ENCODE measurements at places on chromosomes 3 and 15. TPM values are rescaled to one million over a fixed set of nuclear protein-coding genes. Genes with fewer than 3 reads are reported as not detected.

DNA sequence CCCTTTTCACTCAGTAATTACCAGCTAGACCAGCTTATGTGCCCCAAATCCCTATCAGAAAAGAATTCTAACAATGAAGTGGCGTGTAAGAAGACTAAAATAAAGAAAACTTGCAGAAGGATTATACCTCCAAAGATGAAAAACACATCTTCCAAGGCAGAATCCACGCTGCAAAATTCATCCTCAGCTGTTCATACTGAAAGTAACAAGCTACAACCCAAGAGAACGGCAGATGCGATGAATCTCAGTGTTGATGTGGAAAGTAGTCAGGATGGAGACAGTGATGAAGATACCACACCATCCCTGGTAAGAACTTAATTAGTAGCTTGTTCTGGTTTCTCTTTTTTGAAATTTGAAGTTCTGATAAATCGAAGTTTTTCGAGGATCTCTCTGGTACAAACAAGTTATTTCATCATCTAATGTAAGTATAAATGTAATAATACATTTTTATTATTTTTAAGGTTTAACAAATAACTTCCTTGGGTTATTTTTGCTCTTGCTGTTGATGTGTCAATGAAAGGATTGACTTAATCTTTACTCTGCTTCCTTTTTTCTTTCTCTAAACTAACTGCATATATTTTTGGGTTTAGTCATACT lies 1.4 kb downstream of the WDR76 start:
- H3K4me1 ChIP-seq = peaks cover 20% of the 10 kb centered on the region
- no peaks in the 10 kb centered on the region for H3K36me3 ChIP-seq
- DNase-seq = no peak
- no peak overlapping the region for H3K4me3 ChIP-seq

GRCh38 chr15:40706121-40706520 lies 11.1 kb downstream of the RAD51 start:
- no peak overlapping the region for H3K4me3 ChIP-seq
- no peaks in the 10 kb centered on the region for H3K27me3 ChIP-seq
- H3K27ac ChIP-seq = no peak overlapping the region

DNA sequence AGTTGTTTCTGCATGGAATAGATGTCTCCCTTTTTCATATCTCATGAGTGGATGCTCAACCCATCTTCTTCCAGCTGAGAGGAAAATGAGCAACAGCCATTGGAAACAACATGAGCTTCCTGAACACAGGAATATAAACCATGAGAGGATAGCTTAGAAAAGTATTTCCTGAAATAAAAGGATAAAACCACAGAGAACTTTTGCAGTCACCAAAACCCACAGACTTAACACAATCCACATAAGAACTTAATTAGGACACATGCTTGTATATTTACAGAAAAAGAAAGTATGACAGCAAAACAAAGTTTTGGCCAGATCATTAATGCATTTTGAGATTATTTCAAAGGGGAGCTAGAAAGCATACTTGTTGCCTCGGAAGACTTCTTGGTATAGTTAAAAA lies 180.5 kb upstream of the RASGRP1 start:
- DNase-seq = no peak
- no peaks in the 10 kb centered on the region for H3K4me1 ChIP-seq
- no peak overlapping the region for H3K4me3 ChIP-seq
- no peaks in the 10 kb centered on the region for H3K36me3 ChIP-seq

DNA sequence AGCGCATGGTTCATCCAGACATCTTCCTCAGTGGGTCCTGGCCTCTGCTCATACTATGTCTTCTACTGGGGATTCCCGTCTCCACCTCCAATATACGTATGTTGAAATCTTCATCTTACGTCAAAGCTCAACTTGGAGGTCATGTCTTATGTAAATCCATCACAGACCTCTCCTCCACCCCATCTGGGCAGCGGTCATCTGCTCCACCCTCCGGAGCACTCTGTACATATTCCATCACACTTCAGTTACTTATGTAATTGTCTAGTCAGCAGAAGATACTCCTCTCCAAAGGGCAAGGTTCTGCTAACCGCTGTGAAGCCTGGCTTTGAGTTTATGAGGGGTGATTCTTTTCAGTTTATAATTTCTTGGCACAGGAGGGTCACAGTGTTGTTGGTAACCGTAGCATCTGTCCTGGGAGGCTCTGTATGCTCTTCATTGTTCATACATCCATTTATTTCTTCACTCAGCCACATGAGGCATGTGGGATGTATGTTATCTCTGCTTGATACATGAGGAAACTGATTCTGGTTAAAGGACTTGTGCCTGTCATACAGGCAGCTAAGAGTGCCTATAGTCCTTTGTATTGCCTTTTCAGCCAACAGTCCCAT lies 22.1 kb downstream of the MAP2K1 start:
- DNase-seq = no peak
- no peaks in the 10 kb centered on the region for H3K27me3 ChIP-seq
- H3K27ac ChIP-seq = no peak overlapping the region
- no peaks in the 10 kb centered on the region for H3K36me3 ChIP-seq
- H3K4me1 ChIP-seq = no peaks in the 10 kb centered on the region

DNA sequence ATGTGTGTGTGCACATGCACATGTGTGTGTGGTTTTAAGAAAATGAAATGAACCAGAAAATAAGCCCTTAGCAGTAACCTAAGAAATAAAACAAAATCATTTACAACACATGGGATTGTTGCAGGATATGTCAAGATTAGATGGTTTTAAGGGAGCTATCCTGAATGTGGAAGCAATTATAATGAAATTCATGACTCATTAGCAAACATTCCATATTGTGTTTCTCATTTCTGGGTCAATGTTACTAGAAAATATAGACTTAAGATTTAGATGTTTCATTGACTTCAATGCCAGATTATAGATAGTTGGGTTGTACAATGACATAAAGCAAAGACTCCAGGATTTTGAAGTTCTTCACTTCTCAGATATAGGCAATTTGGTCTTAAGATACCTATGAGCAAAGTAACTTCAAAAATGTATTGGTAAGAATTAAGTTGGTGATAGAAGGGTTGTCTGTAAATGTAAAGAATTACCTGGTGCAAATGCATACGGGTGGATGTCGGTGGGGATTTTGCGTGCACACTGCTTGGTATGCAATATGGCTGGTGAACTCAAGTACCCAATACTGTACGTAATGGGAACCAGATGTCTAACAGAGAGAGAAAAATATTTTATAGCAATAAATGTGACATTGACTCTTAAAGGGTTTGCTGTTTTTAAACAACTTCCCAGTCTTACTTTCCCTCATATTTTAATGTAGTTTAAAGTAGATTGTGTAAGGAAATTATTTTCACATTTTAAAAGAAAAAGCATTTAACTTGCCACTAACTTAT lies 53.9 kb upstream of the NR2F2 start:
- DNase-seq = no peak
- H3K4me3 ChIP-seq = no peak overlapping the region
- H3K27ac ChIP-seq = no peak overlapping the region
- H3K36me3 ChIP-seq = no peaks in the 10 kb centered on the region

DNA sequence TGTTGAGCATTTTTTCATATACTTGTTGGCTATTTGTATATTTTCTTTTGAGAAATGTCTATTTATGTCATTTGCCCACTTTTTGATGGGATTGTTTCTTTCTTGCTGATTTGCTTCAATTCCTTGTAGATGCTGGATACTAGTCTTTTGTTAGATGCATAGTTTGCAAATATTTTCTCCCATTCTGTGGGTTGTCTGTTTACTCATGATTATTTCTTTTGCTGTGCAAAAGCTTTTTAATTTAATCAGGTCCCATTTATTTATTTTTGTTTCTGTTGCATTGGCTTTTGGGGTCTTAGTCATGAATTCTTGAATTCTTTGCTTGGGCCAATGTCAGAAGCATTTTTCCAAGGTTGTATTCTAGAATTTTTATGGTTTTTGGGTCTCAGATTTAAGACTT lies 251.7 kb downstream of the WNT5A start:
- no peaks in the 10 kb centered on the region for H3K27me3 ChIP-seq
- no peak for DNase-seq
- no peaks in the 10 kb centered on the region for H3K4me1 ChIP-seq
- H3K4me3 ChIP-seq = no peak overlapping the region
- no peak overlapping the region for H3K27ac ChIP-seq
- no peaks in the 10 kb centered on the region for H3K36me3 ChIP-seq

- H3K27ac ChIP-seq = no peak overlapping the region
- H3K27me3 ChIP-seq = peaks cover 5% of the 10 kb centered on the region
- no peaks in the 10 kb centered on the region for H3K36me3 ChIP-seq
These were observed 156.8 kb downstream of the LRTM1 start for GRCh38 chr3:54771050-54771449.

GRCh38 chr3:165683947-165684346 lies 153.3 kb downstream of the BCHE start:
- H3K4me1 ChIP-seq = no peaks in the 10 kb centered on the region
- no peak for DNase-seq
- no peak overlapping the region for H3K27ac ChIP-seq
- no peak overlapping the region for H3K4me3 ChIP-seq

- no peaks in the 10 kb centered on the region for H3K36me3 ChIP-seq
- no peak overlapping the region for H3K27ac ChIP-seq
- no peaks in the 10 kb centered on the region for H3K4me1 ChIP-seq
- H3K27me3 ChIP-seq = no peaks in the 10 kb centered on the region
- no peak for DNase-seq
- H3K4me3 ChIP-seq = no peak overlapping the region
These were observed 13.9 kb upstream of the MGLL start for GRCh38 chr3:127835993-127836882.

DNA sequence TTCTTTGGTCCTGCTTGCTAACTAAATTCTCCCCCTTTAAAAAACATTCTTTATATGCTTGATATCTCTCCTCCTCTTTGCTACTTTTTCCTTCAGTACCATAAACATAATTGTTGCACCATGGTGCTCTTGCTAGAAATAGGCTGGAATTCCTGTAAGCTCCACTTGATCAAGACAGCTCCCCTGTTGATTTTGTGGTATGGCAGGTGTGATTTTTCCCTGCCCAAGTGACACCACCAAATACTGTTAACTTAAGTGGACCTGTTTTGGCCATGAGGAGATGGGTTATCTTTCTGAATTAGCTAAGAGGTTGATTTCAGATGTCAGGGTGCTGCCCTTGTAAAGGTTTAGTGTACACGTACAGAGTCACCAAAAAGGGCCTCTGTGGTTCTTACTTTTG lies 205.3 kb downstream of the CDIN1 start:
- H3K27ac ChIP-seq = no peak overlapping the region
- peaks cover 6% of the 10 kb centered on the region for H3K4me1 ChIP-seq
- no peak overlapping the region for H3K4me3 ChIP-seq
- H3K36me3 ChIP-seq = no peaks in the 10 kb centered on the region
- no peaks in the 10 kb centered on the region for H3K27me3 ChIP-seq
- DNase-seq = no peak

DNA sequence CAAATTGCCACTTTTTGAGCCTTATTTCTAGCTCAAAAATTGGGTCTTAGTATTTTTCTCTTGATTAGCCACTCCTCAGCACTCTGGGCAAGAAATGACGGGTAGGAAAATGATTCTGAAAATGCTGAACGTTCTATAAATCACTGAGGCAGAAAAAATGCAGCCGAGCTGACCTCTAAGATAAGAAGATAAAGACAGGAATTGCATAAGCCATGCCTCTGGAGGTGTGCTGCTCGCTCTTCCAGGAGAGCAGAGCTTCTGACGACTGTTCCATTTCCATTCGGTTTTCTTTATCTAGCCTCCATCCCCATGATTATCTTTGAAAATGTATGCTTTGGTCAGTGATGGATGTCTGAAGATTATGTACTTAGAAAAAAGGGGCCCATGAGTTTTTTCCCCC lies 558.8 kb upstream of the ADAMTS9 start:
- H3K4me3 ChIP-seq = no peak overlapping the region
- DNase-seq = peak; percentile 49
- H3K4me1 ChIP-seq = peaks cover 11% of the 10 kb centered on the region
- no peaks in the 10 kb centered on the region for H3K36me3 ChIP-seq
- H3K27me3 ChIP-seq = no peaks in the 10 kb centered on the region

DNA sequence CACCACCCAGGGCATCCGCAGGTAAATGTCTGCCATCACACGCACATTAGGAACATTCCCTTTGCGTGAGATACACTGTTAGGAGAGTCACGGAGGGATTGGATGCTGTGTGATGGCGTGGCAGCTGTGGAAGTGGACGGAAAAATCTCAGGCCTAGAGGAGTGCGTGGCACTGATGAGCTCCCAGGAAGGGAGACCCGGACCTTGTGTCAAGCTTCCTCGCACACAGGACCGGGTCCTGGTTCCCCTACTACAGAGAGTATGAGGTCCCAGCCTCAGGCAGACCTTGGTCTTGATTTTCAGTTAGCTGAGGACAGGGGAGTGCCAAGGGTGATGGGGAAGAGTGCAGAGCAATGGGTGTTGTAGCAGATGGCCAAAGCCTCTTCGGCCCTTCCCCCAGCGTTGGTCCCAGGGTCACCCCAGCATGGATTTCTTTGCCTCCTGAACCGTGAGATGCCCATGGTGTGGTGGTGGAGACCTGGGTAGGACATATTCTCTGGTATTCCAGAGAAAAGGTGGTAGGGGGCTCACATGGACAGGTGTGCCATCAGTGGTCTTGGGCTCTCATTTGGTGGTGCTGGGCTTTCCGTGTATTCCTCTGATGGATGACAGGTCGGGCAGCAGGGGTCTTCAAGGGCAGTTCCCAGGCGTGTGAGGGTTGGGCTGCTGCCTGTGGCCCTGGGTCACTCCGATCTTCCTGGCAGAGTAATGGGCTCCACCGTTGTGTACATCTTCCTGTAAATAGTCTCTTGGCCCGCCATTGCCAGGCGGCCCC lies 105.1 kb downstream of the SNRPN start:
- H3K36me3 ChIP-seq = no peaks in the 10 kb centered on the region
- H3K27ac ChIP-seq = no peak overlapping the region
- H3K4me1 ChIP-seq = no peaks in the 10 kb centered on the region
- no peak for DNase-seq

DNA sequence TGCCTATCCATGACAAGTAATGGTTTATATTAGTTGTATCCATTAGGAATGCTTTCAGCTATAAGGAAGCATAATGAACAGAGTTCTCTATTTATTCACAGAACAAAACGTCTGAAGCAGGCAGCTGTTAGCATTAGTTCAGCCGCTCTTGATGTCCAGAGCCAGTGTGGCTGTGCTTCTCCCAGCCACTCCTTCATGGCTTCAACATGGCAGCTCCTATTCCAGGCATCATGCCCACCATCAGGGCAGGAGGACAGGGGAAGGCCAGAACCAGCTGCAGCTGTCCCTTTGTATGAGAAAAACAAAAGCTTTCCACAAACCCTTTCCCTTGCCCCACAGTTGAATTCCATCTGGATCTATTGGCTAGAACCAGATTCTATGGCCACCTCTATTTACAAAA lies 12.9 kb upstream of the SNRK start:
- H3K27ac ChIP-seq = no peak overlapping the region
- H3K36me3 ChIP-seq = no peaks in the 10 kb centered on the region
- H3K4me3 ChIP-seq = no peak overlapping the region
- peaks cover under 1% of the 10 kb centered on the region for H3K27me3 ChIP-seq

- no peak for DNase-seq
- H3K36me3 ChIP-seq = no peaks in the 10 kb centered on the region
- no peaks in the 10 kb centered on the region for H3K27me3 ChIP-seq
- H3K4me3 ChIP-seq = no peak overlapping the region
- no peaks in the 10 kb centered on the region for H3K4me1 ChIP-seq
- no peak overlapping the region for H3K27ac ChIP-seq
These were observed 1487.0 kb upstream of the GBE1 start for GRCh38 chr3:83248454-83248853.

GRCh38 chr3:160735826-160736225 lies 20.2 kb upstream of the PPM1L start:
- no peaks in the 10 kb centered on the region for H3K27me3 ChIP-seq
- DNase-seq = peak; percentile 19
- no peak overlapping the region for H3K27ac ChIP-seq
- no peaks in the 10 kb centered on the region for H3K36me3 ChIP-seq
- H3K4me1 ChIP-seq = no peaks in the 10 kb centered on the region
- no peak overlapping the region for H3K4me3 ChIP-seq

TM6SF1 gene
- 0.35 TPM for polyA plus RNA-seq

PLD1 gene
- polyA plus RNA-seq = 42.1 TPM

GPR149 gene
- not detected for polyA plus RNA-seq

GP9 gene
- not detected for polyA plus RNA-seq

GLT8D1 gene
- 79.9 TPM for polyA plus RNA-seq

Measured in hepatocyte (in vitro differentiated cells).